ENCODE measurements at places on chromosomes 12 and 14.
A peak's percentile ranks its signal among the peaks of the same experiment; 100 is the strongest.

DNA sequence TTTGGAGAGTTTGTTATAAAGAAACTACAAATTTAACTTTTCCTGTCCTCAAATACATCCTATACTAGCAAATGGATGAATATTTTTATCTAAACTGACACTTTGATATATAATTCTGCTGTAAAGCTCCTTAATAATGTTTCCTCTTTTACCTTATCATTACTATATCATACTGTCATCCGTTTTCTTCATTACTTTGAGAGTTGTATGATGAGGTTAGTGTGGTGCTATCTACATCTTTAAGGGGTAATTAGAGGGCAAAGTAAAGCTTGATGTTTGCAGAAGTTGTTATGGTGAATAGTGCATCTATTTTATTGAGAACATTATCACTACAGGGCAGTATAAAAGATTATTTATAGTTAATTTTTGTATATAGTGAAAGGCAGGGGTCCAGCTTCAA lies 36.1 kb downstream of the LIN7A start:
- DNase-seq, result no peak

DNA sequence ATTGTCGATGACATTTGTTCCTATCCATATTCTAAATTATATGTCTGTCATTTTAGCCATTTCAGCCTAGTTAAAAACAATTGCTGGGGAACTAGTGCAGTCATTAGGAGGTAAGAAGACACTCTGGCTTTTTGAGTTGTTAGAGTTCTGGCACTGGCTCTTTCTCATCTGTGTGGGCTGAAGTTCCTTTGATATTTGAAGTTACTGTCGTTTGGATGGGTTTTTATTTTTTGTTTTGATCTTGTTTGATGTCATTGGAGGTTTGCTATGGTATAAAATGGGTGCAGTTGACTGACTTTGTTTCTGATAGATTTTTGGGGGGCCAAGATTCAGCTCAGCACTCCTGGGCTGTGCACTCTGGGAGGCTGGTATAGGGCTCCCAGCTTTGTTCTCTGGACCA lies 20.7 kb upstream of the CD69 start:
- no peak for DNase-seq

- DNase-seq, result no peak
These were observed 564.7 kb upstream of the FLRT2 start for GRCh38 chr14:84965279-84965678.

GRCh38 chr14:90605430-90605829 lies 208.6 kb downstream of the CALM1 start:
- DNase-seq, result no peak

DNA sequence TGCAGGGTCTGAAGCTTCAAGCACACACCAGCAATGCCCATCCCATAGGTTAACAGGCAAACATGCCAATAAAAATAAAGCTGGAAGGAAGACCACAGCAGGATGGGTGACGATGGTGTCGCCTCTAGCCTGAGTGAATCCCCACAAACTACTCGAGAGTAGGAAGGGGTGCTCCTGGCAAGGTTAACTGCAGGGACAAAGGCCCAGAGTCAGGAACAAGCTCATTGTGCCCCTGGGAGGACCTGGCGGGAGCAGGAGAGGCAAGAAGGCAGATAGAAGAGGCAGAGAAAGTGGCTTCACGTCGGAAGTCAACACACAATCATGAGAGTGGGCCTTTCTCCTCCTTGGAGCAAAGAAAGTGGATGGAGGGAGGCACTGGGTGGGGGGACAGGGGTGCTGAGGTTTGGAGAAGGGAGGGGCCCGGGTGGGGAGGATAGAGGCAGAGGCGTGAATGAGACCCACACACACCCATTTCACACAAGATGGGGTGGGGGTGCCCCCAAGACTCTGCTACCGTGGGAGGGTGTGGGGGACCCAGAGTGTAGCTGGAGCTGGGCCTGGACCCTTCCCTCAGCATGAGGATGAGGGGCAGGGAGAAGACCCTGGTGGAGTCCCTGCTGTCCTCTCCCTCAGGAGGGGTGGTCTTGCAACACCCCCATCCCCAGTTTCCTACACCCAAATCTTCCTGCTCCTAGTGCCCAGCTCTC lies 43.1 kb downstream of the DIO3 start:
- DNase-seq, result no peak

DNA sequence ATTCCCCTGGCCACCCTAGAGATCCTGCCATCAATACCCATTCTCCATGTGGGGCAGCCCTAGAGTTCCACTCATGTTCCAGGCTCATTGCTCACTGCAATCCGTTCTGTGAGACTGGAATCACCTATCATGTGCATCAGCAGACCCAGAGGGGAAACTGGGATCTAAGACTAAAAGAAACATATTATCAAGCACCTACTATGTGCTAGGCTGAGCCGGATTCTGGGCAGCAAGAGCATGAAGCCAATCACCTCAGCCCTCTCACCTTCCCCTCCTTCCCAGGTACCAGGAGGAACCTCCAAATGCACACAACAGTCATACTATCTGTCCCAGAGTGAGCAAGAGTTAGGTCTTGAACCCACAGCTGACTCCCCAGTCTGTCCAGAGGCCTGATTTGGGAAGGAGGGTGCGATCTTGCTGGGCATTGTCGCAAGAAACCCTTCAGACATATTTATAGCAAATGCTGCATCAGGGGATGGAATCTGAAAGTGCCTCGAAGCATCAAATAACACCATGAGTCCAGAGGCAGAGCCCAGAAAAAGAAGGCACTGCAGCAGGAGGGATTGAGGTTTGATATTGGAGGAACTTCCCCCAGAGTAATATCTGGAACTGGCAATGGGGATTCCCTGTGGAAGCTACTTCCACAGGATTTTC lies 6.7 kb upstream of the CACNB3 start:
- DNase-seq, result no peak

DNA sequence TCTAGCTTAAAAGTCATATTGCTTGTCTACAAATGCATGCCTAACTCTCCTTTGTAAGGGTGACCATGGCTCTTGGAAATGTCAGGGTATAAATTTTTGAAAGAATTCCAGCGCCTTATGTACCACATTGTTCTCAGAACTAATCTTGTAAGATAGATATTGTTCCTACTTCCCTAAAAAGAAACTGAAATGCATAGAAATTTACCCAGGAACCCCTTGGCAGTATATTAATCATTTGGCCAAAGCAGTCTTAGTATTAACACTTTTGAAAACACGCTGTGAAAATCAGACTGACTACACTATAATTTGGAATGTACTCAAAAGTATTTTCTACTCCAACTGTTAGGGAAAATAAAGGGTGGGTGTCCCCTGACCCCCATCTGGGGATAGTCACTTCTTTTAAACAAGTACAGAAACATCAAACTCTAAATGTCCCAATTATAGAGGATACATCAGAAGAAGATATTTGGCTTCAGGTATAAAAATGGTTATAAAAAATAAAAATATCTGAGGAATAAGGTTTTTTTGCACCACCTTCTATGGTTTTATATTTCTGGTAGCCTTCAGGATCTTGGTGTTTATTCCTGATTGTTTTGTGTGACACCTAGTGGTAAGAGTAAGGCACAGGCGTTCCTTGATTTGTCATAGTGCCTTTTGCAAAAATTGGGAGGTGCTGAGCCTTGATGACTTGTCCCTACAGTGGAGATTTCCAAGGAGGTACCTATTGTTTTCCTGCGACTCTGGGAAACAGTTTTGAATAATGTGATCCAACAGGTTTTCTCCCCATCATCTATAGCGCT lies 2.2 kb upstream of the NFKBIA start:
- DNase-seq, result peak; percentile 84

- DNase-seq, result no peak
These were observed 299.6 kb downstream of the EMP1 start for GRCh38 chr12:13496111-13496510.

DNA sequence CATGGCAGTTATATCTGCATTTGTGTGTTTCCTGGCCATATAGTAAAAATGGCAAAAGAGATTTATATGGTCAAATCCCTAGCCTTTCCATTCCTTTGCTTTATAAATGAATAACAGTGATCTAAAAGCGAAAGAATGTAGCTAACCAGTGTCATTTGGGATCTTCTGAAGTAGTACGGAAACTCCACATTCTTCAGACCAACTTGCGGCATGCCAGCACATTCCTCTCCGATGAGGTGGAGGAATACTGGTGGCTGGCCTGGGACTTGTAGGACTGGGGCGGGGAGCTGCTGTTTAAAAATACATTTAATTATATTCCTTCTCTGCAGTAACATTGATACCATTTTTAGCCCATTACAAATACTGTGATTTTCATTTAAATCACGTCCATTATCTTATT lies 85.3 kb downstream of the SAMD4A start:
- no peak for DNase-seq

DNA sequence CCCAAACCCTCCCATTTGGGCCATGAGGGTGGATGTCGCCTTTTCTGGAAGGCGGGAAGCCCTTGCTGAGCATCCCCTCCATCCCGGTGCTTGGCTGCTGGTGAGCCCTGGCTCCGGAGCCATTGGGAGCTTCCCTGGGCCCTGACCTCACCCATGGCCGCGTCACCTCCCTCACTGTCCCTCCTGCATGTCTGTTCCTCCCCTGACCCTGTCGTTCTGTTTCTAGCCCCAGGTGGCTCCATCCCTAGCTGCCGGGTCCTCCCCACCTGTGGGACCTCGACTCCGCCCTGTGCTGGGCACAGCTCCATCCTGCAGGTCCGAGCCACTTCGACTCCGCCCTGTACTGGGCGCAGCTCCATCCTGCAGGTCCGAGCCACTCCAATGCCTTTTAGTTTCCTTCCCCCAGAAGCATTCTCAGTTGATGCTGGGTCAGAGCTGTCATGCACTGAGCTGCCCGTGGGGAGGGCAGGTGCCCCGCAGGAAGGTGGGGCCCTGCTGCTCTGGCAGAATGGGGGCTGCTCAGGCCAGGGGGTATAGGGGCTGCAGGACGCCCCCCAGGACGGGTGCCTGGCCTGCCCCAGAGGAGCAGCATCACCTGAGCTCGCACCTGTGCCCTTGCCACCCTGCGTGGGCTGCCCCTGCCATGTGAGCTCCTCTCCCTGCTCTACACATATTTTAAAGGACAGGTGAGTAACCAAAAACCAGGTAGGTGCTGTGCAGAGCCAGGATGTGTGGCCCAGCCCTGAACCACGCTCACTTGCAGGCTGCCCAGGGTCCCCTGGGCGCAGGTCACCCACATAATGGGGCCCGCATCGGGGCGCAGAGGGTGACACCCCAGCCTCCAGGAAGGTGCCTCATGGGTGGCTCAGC lies 19.0 kb downstream of the NOC4L start:
- DNase-seq, result no peak

DNA sequence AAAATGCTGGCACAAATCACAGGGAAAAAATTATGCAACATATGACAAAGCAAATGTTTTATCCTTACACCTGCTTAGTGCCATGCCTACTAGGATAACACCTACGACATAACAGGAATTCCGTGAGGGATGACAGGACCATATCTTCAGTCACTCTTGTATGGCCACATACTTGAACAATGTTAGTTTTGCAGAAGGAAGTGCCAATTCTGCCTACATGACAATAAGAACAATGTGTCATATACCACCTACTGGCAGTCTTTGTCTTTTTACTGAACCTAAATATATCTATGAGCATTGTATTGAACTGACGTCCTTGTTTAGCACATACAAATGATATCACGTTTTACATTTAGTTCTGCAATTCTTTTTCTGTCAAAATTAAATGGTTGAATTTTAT lies 234.0 kb downstream of the ADAMTS20 start:
- peak; percentile 68 for DNase-seq

GRCh38 chr14:96368534-96368933 lies 5.2 kb downstream of the GSKIP start:
- no peak for DNase-seq

- no peak for DNase-seq
These were observed 54.7 kb upstream of the FKBP4 start for GRCh38 chr12:2739832-2740641.

DNA sequence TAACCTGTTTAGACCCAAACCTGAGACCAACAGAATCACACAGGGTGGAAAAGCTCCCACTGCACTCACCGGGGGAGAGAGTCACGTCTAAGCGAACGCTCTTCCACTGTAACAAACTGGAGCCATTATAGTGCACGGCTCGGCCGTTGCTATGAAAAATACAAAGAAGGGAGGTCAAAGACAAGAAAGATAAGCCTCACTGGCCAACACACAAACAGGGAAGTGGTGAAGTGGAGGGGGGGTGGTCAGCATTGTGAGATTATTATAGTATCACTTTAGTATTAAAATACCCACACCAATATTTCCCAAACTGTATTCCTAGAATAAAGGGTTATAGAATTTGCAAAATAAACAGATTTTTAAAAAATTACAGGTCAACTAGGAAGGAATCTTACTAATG lies 90.9 kb downstream of the TRAFD1 start:
- no peak for DNase-seq

Measured in Kasumi-1 (cell line).